H1 (cell line): ENCODE measurements at places on chromosomes 7 and 10. TPM values are rescaled to one million over a fixed set of nuclear protein-coding genes. Genes with fewer than 3 reads are reported as not detected.

GRCh38 chr10:116263870-116264655, 8.9 kb downstream of the GFRA1 start:
- no peaks in the 10 kb centered on the region for H3K36me3 ChIP-seq
- H3K4me3 ChIP-seq, result no peak overlapping the region
- H3K27ac ChIP-seq, result no peak overlapping the region
- DNase-seq, result no peak
- no peaks in the 10 kb centered on the region for H3K4me1 ChIP-seq
- peaks cover 6% of the 10 kb centered on the region; the same call in 1 of the 2 replicates for H3K27me3 ChIP-seq

- H3K4me3 ChIP-seq, result no peak overlapping the region
- no peaks in the 10 kb centered on the region for H3K36me3 ChIP-seq
- DNase-seq, result peak; percentile 59
- H3K27me3 ChIP-seq, result no peaks in the 10 kb centered on the region
These were observed 43.8 kb downstream of the ITIH5 start for GRCh38 chr10:7622969-7623368.

The CRPPA gene
- 0.39 and 0.71 TPM in 2 replicates for total RNA-seq

The LEP gene
- not detected in 2 replicates for total RNA-seq

The OPALIN gene
- total RNA-seq, result not detected in 2 replicates

The SEPTIN7 gene
- 177 and 183 TPM in 2 replicates for total RNA-seq
